ENCODE measurements at places on chromosomes 4 and X.

DNA sequence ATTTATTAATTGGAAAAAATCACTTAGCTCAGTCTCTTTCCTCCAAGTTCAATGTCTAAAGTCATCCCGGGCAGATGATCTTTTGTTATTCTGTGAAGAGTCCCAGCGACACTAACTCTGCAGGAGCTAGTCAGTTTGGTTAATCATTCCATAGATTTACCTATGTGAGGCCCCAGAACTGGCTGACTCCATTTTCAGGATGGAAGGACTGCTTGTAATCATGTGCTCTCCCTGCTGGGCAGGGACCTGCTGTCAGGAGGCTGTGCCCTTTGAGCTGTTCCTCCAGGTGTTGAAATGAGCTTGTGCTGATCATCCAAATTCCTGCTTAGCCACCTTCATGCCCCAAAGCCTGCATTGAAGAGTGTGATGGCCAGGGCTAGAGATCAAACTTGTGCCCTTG is 169.8 kb downstream of the NHS start:
- DNase-seq: no peak

DNA sequence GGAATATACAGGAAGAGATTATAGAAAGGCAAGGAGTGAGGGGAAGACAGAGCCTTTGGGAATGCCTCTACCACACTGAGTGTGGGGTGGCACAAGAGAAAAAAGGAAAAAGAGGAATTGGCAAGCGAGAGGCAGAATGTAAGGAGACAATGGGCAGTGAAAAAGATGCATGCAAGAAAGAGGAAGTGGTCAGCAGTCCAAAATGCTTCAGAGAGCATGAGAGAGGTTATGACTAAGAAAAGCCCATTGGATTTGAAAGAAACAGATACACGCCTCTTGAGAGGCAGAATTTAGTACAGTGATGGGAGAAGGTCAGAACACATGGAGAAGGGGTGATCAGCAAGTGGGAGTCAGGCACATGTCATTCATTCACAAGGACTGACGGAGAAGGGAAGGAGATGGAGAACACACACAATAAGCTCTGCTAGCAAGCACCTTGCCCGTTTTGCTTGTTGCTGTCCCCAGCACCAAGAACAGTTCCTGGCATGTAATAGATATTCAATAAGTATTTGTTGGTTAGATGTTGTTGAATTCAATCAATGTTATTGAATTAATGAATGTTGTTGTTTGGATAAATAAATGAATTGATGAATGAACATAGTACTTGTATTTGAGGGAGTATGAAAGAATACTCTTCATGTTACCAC is 6.3 kb downstream of the DCHS2 start:
- no peak for DNase-seq

DNA sequence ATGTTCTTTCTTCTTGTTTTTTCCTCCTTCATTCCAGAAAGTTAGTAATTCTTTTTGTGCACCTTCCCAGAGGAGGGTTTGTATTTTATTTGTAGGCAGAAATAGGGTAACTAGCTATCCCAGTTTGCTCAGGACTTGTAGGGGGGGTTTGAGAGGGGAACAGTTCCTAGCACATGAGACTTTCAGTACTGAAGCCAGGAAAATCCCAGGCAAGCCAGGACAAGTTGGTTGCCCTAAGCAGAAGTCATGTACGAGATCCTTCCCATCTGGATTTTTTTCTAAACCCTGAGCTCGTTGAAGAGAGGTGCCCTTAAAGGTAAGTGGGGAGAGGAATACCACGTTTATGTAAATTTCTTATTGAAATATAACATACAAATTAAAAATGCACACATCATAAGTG is 15.6 kb upstream of the TAB3 start:
- no peak for DNase-seq

- no peak for DNase-seq
Measured at GRCh38 chrX:47579537-47579936, 2.7 kb upstream of the TIMP1 start.

DNA sequence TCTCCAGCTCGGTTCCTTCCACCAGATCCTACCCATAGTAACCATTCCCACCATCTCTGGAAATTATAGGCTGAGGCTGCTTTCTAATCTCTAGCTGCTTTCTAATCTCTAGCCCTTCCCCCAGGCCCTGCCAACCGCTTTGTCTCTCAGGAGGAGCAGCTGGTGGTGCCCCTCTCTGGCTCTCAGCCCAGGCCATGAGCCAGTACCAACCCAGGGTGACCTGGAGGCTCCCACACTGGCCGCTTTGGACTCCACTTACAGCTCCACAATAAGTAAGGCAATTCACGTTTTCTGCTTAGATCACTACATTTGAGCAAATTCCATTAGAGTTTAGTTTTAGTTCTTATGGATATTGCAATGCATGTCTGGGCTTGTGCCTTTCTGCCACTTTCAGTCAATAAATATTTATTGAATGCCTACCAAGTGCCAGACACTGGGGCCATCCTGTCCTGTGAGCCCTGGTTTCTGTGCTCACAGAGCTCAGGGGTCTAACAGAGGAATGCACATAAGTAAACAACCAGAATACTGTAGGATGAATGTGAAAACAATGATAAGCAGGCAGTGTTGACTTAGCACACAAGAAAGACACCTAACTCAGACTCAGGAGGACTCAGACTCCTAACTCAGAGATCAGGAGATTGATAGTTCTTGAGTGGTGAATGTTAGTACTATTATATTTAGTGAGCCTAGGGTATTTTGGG is 38.9 kb downstream of the SMC1A start:
- DNase-seq: no peak

- DNase-seq: no peak
Measured at GRCh38 chrX:1536712-1537030, 314 bp downstream of the P2RY8 start.

DNA sequence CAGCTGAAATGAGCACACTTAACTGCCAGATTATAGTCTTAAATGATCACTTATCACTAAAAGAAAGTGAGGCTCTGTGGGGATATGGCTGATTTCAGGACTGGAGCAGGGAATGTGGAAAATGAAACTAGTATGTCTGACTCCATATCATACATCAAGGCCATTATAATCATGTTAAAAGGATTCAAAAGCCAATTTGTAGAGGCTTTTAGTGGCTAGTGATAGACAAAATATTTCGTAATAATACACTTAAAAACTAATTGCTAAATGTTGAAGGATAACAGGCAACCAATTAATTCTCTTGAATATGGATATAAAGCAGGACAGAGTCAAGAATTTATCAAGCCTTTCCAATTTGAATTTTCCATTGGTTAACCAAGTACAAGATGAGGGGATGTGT is 358.1 kb upstream of the NDST3 start:
- DNase-seq: no peak

DNA sequence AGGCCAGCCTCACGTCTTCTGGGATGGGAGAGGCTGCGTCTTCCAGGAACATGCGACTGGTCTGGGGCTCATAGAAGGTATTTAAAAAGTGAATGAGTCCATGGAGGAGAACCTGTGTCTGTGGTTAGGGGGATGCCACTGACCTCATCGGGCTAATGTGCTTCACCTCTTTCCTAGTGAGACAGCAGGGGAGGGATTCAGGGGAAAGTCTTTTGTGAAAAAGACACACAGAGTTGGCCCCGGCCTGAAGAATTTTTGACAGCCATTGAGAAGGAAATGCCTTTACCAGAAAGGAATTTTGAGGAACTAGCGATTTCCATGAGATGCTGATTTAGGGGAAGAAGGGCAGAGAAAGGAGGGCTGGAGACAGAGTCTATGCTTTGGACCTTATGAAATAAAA is 11.0 kb upstream of the C4orf50 start:
- no peak for DNase-seq

DNA sequence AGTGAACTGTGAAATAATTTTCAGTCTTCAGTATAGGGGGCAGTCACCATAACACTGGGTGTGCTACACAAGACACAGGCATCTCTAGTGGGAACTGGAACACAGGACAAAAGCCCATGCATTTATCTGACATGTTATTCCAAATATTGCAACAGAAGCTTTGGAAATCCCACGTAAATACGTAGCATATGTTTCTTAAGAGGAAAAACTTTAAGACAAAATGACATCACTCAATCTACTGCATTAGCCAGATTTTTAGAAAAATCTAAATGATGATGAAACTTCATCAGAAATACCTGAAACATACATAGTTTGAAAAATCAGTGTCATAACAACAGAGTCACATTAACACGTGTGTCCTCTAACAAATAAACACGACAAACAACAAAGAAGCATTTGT is 14.5 kb downstream of the SHISA3 start:
- DNase-seq: no peak

DNA sequence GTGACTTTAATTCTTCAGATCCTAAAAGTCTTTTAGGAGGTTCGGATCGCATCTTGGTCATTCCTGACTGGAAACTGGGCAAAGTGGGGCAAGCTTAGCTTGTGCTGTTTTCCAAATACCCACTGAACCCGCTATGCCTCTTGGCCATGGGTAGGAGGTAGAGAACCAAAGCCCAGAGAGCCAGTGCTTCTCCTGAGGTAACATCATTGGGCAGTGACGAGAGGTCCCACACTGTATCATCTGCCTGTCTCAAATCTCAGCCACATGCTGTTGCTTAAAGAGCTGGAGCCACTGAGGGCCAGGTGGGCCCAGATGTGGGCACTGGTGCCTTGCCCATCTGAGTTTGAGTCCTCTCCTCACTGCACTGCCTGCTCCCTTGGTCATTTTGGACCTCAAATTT is 68.2 kb downstream of the SLC2A9 start:
- DNase-seq: no peak

DNA sequence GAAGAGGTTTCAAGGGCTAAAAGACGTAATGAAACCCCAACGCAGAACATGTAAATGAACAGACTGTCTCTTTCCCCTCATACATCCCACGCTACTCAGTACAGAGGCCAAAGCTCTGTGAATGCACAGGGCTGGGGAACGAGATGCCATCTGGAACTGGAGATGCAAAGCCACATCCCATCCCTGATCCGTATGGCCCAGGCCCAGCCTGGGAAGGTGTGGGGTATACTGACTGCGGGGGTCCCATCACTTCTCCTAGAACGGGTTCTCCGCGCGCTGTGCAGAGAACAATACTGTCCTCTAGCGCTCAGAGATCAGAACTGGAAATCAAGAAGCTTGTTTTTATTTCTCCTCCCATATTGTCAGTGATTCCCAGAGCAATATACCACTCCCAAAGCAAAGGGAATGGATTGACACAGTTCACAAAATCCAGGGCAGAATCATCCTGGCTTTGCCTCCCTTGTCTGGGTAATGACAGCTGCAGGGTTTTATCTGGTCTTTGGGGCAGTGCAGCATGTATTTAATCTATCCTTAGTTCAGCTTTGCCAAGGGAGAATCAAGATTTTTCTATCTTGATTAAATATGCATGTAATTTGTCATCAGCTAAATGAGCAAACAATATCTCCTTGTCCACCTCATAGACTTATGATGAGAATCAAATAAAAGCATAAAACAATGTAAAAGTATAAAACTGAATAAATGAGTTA is 47.3 kb upstream of the TLR3 start:
- no peak for DNase-seq

- no peak for DNase-seq
Measured at GRCh38 chr4:85964298-85964697, 395.6 kb downstream of the MAPK10 start.

GRCh38 chrX:8711401-8711800 is 20.5 kb downstream of the ANOS1 start:
- no peak for DNase-seq

- DNase-seq: no peak
Measured at GRCh38 chr4:83118869-83119268, 4.3 kb upstream of the PLAC8 start.

DNA sequence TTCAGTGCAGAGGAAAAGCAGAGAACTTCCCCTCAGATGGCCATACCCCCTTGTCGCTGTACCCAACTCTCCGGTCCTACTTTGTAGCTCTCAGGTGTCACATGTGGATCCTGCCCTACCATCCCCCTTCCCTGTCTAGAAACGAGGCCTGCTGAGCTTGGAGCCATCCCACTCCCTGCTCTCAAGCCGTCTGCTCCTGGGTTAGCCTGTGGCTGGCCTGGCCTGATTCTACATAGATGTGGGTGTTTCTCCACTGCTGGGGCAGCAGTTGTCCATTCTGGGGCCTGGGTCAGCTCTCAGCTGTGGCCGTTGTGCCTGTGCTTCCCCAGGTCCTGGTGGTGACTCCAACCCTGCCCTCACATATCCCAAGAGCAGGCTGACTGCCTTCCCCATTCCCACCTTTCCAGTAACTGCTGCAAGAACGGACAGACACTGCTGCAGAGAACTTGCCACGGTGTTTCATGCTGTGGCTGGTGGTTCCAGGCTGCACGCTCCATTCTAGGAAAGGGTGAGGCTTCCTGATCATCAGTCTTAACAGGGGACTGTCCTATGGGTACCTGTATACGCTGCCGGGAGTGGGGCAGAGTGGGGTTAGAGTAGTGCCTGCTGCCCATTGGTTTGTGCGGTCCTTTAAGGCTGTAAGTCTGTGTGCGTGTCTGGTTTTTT is 3.6 kb downstream of the IL9R start:
- DNase-seq: no peak
